ENCODE measurements at places on chromosomes 16 and 17. TPM values are rescaled to one million over a fixed set of nuclear protein-coding genes. Genes with fewer than 3 reads are reported as not detected.

DNA sequence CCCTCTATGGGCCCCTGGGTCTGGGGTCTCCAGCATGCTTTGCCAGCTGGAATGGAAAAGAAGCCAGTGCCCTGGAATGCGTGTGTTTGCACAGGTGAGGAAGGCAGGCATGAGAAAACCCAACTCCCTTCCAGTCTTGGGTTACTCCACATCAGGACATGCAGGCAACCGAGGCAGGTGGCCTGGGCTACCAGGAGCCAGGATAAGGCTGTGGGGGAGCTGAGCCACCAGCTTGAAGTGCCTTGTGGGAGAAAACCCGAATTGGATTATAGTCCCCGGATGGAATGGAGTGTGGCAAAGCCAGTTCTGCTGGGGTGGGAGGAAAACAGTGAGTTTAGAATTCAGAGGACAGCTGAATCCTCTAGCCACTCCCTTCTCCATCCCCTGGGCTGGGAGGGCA lies 7.2 kb downstream of the SRCIN1 start:
- no peak for DNase-seq

- peak; percentile 58 for DNase-seq
These were observed 29.2 kb upstream of the LRRC75A start for GRCh38 chr17:16521070-16521727.

DNA sequence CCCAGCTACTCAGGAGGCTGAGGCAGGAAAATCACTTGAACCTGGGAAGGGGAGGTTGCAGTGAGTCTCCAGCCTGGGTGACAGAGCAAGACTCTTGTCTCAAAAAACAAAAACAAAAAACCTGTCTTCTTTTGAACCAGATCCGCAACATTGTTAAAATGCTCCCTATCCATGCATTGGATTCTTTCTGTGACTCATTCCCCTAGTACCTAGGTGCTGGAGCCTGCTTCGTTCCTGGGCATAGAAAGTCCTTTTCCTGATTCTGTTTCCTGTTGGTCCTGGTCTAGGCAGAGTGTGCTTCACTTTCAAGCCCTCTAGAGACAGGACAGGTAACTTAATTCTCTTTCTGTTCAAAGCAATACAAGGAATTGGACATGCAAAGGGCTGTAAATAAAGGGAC lies 5.2 kb downstream of the EPN2 start:
- no peak for DNase-seq

DNA sequence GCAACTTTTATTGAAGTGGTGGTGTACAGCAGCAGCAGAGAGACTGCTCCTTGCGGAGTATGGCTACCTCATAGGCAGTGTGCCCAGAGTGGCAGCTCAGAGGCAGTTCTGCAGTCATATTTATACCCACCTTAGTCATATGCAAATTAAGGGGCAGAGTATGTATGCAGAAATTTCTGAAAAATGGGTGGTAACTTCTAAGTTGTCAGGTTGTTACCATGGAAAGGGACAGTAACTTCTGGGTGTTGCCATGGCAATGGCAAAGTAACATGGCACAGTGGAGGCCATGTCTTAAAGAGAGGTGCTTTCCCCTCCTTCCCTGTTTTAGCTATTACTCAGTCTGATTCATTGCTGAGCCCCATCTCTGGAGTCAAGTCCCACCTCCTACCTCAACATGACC lies 53.4 kb downstream of the MEOX1 start:
- DNase-seq, result peak; percentile 67

DNA sequence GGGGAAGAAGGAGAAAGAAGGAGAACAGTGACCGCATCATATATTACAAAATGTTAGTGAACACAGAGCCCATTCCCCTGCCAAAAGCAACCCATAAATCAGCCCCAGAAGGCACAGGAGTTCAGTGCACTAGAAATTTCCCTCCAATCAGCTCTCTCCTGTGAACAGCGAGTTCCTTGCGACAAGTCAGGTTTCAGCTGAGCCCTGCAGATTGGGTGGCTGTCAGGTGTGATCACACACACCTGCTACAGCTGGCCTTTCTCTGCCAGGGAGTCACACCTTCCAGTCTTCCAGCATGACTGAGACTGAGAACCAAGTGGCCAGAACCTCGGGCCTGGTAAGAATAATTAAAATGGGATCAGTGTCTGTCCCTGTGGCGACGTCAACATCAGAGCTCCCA lies 60.2 kb downstream of the SHISA9 start:
- DNase-seq, result no peak

SCGB1C2 gene
- not detected for total RNA-seq

Measured in activated naive CD4-positive, alpha-beta T cell treated with anti-CD3 and anti-CD28 coated beads, Interleukin-2, amount 50 U/mL, for 72 hours (primary cell).